ENCODE measurements at places on chromosomes 3 and 15.

DNA sequence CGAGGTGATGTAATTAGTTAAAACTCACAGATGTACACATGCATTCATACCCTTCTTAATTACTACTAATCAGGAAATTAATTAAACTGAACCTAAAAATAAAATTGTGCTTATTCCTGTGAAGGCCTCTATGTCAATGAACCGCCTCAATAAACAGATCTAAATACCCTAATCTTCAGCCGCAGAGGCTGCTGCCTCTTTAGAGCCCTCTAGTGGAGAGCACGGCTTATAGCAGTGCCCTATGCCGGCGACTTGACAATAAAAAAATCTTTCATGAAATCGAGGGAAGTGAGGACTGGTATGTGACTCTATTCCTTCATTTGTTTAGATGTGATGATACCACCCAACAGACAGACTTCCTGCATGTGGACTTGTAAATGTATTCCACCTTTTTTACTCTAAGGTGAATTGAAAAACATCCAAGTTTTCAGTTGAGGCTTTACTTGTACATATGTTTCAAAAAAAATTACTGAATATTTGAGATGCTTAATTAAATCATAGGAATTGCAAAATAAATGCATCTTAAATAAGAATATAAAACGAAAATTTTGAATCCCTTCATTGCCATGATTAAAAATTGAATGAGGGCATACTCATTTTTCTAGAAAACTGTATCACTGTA is 8.3 kb upstream of the EPHA3 start:
- no peak for DNase-seq

DNA sequence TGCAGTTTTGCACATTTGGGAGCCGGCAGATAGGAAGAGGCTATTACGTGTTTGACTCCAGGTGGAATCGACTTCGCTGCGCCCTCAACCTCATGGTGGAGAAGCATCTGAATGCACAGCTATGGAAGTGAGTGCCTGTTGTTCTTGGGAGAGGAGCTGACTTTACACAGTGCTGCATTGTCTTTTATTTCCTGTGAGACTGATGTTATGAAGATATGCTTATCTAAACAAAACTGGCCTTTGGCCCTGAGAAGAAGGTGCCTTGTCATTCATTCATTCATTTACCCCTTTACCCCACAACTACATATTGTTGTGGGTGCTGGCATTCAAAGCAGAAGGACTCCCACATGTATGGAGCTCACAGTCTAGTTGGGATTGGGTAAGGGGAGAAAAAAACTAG is 32.6 kb downstream of the PSMD6 start:
- DNase-seq = peak; percentile 52

GRCh38 chr3:26838026-26838425 is 215.5 kb downstream of the LRRC3B start:
- no peak for DNase-seq

DNA sequence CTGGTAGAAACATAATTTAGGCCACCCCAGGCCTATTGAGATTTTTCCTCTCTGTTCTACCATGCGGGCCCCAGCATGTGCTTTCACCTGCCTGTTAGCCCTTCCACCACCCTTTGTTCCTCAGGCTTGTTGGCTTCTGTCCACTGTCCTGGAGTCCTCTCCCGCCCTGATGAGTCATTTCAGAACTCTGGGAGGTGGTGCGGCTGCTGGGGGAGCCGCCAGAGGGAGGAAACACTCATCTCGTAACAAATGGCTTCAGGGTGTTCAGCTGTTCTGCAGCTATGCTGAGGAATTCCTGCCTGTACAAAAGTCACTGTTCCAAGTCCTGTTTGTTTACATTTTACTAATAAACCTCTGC is 36.3 kb downstream of the LRTM1 start:
- peak; percentile 56 for DNase-seq

GRCh38 chr3:193922034-193922774 is 213.7 kb upstream of the HES1 start:
- no peak for DNase-seq

DNA sequence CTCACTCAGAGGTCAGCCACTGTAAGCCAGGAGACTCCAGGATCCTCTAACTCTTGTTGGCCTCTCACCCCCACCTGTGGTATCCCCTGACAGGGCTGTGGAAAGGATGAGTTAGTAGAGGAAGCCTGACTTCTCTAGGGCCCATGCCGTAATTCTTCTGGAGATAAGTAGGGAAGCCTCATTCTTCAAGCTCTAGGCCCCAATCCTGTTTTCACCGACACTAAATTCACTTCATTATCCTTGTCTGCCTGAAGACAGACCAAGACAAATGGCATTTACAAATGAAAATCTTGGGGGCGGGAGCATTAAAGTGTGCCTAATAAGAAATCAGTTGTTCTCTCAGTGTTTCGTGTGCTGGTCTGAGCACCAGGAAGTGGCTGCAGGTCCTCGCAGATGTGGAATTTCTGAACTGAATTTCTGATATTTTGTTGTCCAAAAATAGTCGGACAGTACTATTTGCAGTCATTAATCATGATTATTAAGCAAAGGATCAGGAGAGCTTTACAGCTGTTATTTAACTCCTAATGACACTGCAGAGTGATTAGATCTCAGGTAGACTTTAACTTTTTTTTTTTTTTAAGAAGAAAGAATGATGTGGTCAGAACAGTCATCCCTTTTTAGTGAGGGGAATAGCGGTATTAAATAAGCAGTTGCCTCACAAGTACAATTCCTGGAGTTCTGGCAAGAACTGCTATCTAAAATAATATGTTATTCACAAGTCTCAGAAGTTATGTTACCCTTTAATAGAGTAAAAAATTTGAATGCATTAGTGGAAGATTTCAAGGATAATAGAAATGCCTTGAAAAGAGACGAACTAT is 58.4 kb downstream of the RBMS3 start:
- no peak for DNase-seq

DNA sequence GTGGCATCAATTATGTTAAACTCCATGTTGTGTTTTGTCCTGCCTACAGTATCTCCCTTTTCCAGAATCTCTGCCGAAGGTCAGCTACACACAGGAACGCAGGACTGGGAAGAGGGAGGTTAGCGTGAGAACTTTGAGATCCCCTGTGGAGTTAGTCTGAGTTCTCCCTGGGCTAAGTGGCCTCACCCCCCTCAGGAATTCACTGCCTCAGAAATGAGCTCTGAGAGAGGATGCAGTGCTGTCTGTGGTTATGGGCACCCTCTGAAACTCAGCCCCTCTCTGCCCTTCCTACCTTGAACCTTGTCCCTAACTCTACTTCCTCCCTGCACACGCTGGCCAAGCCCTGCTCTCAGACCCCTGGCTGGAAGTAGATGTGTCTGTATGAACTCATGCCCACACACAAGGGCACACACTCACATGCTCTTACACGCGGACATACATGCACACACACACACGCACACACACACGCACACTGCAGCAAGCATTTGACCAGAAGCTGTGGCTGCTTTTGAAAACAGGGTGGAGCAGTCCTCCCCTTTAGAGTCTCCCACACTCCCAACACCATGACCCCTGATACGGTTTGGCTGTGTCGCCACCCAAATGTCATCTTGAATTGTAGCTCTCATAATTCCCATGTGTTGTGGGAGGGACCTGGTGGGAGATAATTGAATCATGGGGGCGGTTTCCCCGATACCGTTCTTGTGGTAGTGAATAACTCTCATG is 5.3 kb upstream of the VIPR1 start:
- DNase-seq = no peak

DNA sequence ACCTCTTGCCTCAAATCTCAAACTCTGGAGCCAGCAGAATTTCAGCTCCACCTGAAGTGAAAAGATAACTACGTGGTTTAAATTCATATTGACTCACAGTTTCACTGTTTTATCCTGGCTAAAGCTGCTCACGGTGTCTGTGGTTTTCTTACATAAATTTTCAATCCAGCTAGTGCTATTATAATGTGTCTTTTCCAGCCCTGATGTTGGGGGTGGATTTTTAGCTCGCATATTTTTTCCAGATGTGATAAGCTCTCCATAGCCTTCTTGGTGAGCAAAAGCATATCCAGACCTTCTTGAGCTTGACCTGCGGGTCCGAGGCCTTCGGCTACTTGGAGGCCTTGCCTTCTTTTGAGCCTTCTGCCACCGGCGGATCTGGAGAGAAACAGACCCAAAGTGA is 239.3 kb downstream of the DTWD1 start:
- no peak for DNase-seq

- DNase-seq = no peak
Observed at GRCh38 chr3:193593668-193594030, 641 bp downstream of the OPA1 start.

- DNase-seq = no peak
Observed at GRCh38 chr3:129211772-129212171, 28.1 kb upstream of the CNBP start.

GRCh38 chr3:74506246-74506645 is 108.2 kb downstream of the CNTN3 start:
- no peak for DNase-seq

DNA sequence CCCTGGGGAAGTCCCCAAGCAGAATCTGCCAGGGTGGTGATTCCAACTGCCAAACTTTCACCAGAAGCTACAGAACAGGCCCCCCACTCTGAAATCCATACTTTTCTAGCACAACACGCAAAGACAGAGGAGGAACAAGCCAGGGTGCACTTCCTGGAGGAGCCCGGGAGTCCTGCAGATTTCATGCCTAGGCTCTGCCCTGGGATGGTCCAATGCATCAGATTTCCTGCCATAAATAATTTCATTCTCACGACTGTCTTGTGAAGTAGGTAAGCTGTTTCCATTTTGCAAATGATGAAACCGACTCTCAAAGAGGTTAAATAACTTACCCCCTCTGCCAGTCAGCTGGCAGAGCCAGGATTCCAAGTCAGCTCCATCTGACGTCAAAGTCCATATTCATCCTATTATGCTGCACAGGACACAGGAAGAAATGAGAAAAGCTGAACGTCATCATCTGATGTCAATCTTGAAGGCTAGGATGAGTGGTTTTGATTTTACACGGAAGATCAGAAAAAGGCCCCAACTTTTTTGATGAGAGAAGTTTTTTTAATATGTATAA is 134.8 kb upstream of the IGF1R start:
- DNase-seq = no peak

GRCh38 chr3:192382861-192383260 is 344.5 kb downstream of the FGF12 start:
- DNase-seq = no peak

DNA sequence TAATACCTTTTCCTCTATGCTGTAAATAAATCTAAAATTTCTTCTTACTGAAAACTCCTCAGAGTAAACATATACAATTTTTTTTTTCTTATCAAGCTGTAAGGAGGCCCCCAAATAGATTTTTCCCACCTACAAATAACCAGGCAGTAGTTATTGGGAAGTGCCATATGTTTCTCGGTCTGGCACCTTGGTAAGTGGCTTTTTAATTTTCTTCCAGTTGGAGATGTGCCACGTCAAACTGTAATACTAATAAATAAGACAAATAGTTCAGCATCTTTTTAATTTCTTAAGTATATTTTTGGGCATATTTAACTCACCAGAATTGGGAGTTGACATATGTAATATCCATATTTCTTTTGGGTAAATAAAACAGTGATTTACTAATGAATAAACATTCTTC is 346.3 kb downstream of the DIPK2A start:
- no peak for DNase-seq

DNA sequence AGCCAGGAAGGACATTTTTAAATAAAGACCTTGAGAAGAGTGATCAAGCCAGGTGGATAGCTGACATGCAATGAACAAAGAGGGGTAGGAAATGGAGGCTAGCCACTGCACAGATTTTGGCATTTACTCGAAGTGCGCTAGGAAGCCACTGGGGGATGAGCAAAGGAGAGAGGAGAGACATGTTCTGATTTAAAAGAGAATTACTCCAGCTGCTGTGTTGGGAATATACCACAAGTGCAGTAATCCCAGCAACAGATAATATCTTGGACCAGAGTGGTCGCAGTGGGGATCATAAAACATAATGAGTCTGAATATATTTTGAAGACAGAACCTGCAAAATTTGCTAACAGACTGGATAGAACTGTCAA is 19.9 kb downstream of the KPNA4 start:
- no peak for DNase-seq

DNA sequence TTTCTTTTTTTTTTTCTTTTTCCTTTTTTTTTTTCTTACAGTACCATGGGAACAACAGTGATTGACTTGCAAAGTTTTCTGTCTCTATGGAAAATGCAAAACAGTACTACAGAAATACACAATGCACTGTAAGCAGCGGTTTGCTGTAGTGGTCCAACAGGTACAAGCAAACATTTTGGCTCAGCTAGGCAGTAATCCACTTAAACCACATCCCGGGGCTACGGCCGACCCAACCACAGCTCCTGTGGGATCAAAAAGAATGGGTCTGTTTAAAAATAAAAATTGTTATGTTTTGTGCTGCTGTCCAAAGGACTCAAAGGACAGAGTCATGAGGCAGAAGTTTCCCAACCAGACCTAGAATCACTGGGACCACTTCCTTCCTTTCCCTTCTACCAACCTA is 667.1 kb upstream of the ADAMTS9 start:
- no peak for DNase-seq

GRCh38 chr3:159669766-159670165 is 318.9 kb upstream of the IL12A start:
- no peak for DNase-seq

DNA sequence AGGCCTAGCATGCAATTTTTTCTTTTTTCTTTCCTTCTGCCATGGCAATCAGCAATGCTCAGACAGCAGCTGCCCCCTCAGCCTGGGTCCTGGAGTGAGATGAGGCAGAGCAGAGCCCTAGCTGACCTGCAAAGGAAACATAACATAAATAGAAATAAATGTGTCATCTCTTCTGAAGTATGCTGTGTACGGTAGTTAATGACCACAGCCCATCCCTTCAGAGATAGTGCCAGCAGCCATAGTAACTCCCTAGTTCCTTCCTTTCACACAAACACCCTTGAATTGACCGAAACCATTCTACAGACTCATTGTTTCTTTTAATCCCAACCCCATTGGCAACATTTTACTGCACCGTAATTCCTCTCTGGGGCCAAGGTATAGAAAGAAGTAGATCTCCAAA is 8.4 kb upstream of the CD47 start:
- DNase-seq = no peak

GRCh38 chr3:108221393-108221792 is 831 bp downstream of the IFT57 start:
- DNase-seq = peak; percentile 26

- no peak for DNase-seq
Observed at GRCh38 chr3:43289401-43289800, 3.1 kb downstream of the SNRK start.

DNA sequence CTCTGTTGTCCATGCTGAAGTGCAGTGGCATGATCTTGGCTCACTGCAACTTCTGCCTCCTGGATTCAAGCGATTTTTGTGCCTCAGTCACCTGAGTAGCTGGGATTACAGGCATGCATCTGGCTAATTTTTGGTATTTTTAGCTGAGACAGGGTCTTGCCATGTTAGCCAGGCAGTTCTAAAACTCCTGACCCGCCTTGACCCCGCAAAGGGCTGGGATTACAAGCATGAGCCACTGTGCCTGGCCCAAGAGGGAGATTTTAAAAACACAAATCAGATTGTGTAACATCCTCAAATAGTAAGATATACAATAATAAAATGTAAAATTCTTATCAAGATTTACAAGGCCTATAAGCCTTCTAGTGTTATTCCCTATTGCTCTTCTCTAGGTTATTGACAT is 62.5 kb upstream of the PHLDB2 start:
- DNase-seq = no peak

GRCh38 chr3:5276934-5277333 is 89.4 kb downstream of the EDEM1 start:
- no peak for DNase-seq

GRCh38 chr15:25241241-25241801 is 197.5 kb downstream of the UBE3A start:
- no peak for DNase-seq
